ENCODE measurements at places on chromosomes 6 and 20.

- DNase-seq = no peak
Observed at GRCh38 chr6:24004062-24004461, 122.0 kb upstream of the NRSN1 start.

DNA sequence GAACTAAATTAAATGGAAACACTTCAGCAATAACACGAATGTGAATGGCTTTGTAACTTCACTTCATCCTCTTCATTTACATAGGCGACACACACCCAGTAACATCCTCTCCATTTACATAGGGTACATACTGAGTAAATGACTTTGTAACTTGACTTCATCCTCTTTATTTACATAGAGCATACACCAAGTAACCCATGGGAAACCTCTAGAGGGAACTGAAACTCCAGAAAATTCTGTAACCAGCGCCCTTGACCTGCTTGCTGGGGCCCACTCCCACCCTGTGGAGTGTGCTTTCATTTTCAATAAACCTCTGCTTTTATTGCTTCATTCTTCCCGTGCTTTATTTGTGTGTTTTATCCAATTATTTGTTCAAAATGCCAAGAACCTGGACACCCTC lies 81.6 kb upstream of the OPRM1 start:
- no peak for DNase-seq

DNA sequence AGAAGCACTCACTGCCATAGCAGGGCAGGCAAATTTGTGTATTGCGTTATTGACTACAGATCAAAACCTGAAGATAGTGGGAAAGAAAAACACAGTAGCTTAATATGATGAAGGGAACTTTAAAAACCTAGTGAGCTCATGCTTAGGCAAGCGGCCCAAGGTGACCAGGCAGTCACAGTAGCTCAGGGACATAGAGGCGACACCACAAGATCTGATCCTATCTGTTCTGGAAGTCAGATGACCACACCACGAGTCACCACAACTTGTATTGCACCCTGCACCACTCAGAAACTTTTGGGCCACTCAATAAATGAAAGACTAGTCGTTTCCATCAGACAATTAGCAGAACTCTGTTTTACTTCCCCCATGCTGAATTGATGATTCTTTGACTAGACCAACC lies 4.9 kb downstream of the CLIC5 start:
- no peak for DNase-seq

GRCh38 chr6:90465686-90466085 lies 121.2 kb downstream of the MAP3K7 start:
- no peak for DNase-seq

GRCh38 chr6:153465050-153465449 lies 334.0 kb upstream of the RGS17 start:
- DNase-seq = no peak

GRCh38 chr20:36998652-36999051 lies 47.1 kb upstream of the SAMHD1 start:
- no peak for DNase-seq

DNA sequence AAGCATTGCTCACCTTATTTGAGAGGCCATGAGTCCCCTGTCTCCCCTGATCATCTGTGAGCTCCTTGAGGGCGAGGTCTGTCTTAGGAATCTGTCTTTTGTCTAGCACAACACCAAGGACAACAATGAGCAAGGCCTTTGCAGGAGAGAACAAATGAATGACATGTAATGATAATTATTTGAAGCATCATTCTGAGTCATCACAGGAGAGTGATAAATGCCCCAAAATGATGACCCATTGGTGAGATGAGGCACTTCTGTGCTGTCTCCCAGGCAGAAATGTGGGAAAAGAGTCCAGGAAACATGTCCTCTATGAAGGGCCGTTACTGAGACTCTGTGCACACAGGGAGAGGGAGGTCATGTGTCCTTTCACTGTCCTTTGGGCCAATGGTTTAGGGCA lies 105.2 kb upstream of the LRFN2 start:
- no peak for DNase-seq

DNA sequence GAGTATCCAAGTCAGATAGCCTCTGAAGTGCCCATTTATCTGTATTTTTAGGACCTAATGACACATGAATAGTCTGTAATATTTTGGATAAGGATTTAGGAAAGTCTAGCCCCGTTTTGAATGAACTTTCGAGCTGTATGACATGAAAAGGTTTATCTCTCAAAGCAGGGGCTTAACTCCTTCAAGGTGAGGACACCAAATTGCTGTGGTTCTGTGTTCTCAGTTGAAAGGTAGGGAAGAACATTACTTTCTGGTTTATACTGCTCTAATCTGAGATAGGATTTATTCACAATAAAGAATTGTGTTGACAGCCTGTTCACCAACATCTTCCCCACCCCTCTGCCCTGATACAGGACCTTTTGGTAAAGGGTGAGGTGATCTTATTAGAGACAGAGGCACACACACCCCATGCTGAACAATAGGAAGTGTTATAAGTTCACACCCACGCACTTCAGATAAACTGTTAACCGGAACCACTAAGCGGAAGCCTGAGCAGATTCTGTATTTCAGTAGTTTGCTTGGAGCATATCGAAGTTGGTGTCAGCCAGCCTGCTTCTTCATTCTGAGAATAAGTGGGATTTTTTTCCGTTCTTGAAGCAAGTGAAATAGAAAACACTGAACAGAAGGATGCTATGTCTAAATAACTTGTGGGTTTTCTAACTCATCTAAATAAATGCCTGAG lies 223.3 kb downstream of the TMEM242 start:
- DNase-seq = peak; percentile 39

DNA sequence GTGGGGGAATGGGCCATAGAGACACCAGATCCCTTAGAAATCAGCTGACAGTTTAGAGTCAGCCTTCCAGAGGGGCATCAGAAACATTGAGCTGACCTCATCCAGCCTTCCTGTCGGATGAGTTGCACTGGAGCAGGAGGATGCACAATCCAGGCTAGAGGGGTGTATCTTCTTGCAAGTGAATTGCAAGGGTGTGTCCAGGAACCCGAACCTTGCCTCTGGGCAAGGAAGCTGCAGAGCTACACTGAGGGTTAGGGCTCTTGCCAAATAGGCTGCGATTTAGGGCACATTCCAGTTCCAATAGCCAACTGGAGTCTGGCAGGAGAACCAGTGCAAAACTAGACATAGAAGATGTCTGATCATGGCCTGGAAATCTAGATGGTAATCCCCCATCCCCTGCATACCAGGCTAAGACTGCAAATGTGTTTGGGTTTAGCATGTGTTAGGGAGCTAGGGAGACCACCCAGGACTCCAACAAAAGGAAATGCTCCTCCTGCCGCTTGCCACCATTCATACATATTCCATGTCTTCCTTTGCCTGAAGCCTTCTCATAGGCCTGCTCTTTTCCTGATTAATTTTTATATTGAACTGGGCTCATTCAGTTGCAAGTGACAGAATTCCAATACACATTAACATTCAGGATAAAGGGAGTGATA lies 6.3 kb upstream of the UTRN start:
- DNase-seq = no peak

GRCh38 chr6:145819994-145820393 lies 5.4 kb upstream of the FBXO30 start:
- no peak for DNase-seq

DNA sequence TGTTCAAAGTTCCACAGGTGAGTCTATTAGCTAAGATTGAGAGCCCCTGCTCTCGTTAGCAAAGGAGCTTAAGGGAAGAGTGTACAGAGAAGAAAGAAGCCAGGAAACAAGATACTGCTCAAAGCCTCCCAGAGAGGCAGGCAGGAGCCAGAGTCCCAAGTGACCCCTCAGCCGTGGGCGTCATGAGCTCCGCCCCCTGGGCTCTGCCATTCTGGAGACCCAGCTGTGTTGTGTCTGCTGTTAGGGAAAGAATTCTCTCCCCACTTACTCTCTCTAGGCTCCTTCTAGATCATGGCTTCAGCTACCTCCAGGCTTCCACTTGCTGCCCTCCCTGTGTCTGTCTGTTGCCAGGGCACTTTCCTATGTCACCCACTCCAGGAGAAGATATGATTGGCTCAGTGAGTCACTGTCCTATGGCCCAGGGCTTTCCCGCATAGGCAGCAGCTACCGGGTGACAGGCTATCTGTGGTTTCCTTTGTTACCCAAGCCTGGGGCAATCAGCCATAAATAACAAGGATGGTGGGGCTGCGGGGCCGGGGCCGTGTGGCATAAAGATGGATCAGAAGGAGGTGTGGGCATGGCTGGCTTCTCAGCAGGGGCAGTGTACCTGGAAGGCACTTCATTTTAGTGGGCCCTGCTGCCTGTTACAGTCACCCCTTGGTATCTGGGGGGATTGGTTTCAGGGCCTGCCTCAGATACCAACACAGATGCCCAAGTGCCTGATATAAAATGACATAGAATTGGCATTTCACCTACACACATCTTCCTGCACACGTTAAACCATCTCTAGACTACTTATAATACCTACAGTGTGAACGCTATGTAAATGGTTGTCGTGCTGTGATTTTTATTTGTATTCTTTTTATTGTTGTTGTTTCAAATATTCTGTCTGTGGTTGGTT lies 118.9 kb downstream of the ARMC2 start:
- peak; percentile 56 for DNase-seq

DNA sequence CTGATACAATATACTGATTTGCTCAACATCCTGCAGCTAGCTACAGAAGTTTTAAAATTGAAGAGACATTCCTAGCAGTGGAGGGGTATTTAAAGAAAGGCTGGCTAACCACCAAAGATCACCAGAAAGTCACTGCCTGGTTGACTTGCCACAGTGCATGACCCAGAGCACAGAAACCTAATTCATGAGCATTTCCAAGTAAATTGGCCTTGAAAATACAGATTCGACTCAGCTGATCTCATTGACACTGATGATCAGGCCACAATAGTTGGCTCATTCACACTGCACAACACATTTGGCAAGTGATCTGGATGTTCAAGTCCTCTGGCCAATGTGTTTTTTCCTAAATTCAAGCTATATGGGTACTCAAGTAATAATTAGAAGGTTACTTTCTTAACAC lies 13.3 kb upstream of the TDRD6 start:
- no peak for DNase-seq

GRCh38 chr6:2749969-2750600 lies 637 bp downstream of the MYLK4 start:
- peak; percentile 78 for DNase-seq

DNA sequence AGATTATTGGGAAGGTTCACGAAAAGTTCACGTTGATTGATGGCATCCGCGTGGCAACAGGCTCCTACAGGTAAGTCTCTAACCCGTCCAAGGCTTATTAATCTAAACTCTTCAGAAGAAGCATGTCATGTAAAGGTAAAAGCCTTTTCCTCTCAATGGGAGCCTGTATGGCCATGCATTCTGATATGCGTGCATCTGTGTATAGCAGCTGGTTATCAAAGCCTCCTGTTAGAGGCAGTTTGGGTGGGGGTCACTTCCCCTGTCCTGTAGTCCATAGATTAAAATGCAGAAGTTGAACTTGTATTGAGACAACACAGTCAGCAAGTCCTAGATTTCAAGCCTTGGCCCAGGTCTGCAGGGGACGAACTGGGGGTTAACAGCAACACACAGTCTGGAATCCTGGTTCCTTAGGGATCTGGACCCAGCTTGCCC lies 14.2 kb upstream of the DHX35 start:
- DNase-seq = no peak

GRCh38 chr6:166575205-166575604 lies 11.3 kb downstream of the RAMACL start:
- DNase-seq = no peak

DNA sequence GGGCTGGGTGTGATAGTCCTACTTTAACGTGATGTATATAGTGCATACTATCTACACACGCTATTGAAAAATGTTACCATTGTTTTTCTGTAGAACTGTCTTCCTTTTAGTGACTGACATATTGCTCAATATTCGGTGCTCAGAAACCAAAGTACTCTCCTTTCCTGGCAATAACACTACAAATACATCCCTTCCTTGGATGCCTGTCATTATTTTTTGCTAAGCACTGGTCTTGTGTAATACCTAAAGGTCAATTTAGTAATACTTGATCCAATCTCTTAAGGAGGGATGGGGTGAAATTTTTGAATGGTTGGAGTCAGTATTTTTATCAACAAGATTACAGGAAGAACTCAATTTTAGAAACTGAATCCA lies 23.9 kb downstream of the CNR1 start:
- DNase-seq = no peak

- DNase-seq = no peak
Observed at GRCh38 chr6:167726043-167726621, 100.6 kb upstream of the AFDN start.

GRCh38 chr6:34084591-34085290 lies 61.1 kb downstream of the GRM4 start:
- no peak for DNase-seq

GRCh38 chr6:41705996-41706835 lies 29.2 kb downstream of the TFEB start:
- DNase-seq = peak; percentile 45

GRCh38 chr20:33097001-33097400 lies 17.6 kb downstream of the BPIFB4 start:
- DNase-seq = no peak

DNA sequence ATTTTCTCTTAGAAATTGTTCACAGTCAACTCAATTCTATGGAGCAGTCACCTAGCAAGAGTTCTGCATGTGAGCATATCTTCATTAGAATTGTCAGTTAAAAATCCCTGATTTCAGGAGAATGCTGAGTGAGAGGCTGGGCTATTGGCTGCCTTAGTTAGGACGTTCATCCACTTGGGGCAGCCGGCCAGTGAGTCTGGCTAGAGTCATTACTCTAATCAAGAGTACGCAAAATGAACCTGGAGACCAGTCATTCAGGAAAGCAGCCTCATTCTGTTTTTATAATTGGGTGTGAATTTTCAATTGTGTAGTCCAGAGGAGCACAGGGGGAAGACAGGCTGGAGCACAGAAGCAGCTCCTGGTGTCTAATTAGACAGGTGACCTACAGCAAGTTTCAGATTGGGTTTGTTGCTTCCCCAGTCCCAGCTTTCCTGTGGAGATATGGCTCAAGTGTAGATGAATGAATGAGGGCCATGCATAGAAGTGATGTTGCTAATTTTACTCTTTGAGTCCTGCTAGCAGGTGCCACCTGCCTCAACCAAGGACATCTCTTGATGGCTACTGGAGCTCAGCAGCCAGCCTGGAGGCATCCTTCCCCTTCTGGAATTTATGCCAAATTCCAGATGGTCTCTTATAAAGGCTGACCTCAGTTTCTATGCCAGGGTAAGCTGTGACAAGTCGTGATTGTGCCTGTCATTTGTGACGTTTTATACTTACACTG lies 265.7 kb downstream of the NKAIN2 start:
- no peak for DNase-seq

DNA sequence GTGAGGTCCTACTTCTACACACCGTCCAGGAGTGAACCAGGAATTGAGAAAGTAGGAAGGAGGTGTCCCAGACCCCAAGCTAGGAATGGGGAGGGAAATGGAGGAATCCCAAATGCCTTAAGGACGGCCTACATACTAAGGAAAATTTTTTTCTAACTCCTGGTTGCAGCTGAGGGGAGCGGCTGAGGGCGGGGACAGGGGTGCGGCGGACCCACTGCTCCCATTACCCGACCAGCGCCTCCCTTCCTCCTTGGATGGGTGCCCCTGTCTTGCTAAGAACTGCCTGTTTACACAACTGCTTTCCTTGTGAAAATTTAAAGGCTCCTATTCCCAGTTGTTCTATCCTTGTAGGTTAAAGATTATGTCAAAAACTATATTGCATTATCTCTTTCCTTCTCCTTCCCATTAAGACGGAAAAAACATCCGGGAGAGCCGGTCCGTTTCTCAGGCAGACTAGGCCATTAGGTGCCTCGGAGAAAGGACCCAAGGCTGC lies 699 bp upstream of the HSPA1B start:
- peak; percentile 87 for DNase-seq
